Endothelial cell (in vitro differentiated cells): ENCODE measurements at places on chromosomes 2 and 18.

GRCh38 chr2:23545396-23545795, 160.4 kb downstream of the KLHL29 start:
- DNase-seq: no peak

- no peak for DNase-seq
These were observed 44.0 kb downstream of the SGPP2 start for GRCh38 chr2:222468346-222468745.

- no peak for DNase-seq
These were observed 7.1 kb downstream of the NEUROD1 start for GRCh38 chr2:181673173-181673572.

- no peak for DNase-seq
These were observed 472.6 kb downstream of the PARD3B start for GRCh38 chr2:205017912-205018311.

- no peak for DNase-seq
These were observed 724.5 kb downstream of the EPHA4 start for GRCh38 chr2:220847589-220847988.

DNA sequence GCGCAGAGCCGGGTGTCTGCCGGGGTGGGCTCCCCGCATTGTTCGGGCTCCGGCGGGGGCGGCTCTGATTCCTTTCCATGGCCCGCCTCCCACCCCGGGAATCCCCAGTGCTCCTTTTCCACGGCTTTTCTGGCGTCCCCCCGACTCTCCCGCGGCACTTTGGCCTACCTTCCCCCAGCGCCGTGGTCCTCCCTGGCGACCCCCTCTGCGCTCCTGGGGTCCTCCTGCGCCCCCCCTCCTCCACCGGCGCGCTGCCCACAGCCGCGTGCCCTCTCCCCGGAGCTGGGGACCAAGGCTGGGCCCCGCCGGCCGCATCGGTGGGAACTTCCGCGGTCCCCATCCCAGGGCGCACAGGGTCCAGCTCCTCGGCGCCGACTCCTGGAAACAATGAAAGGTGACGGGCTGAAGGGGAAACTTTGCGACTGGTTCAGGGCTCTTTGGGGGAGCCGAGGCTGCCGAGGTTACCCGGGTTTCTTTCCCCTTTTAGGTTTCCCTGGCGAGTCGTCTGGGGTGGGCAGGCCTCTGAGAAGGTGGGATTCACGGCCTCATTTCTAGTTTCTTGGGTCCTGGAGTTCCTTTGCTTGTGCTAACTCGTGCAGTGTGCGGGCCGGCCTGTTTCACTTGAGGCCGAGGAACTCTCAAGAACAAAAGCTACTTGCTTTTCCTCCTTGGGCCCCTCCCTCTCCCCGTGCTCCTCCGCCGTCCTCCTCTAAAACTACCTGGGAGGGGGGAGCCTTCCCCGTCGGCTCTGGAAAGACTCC, 2.2 kb downstream of the TGIF1 start:
- DNase-seq: peak; percentile 41

DNA sequence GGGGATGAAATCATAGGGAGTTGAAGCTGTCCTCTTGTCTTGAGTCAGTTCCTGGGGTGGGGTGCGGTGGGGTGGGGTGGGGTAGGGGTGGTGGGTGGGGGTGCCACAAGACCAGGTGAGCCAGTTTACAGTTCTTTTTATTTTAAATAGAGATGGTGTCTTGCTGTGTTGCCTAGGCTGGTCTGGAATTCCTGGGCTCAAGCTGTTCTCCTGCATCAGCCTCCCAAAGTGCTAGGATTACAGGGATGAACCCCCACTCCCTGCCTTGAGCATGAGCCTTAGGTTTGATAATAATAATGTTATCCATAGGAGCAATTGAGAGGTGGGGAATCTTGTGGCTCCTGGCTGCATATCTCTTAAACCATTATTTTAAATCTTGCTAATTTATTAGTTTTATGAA, 183.1 kb upstream of the ALPP start:
- DNase-seq: no peak

DNA sequence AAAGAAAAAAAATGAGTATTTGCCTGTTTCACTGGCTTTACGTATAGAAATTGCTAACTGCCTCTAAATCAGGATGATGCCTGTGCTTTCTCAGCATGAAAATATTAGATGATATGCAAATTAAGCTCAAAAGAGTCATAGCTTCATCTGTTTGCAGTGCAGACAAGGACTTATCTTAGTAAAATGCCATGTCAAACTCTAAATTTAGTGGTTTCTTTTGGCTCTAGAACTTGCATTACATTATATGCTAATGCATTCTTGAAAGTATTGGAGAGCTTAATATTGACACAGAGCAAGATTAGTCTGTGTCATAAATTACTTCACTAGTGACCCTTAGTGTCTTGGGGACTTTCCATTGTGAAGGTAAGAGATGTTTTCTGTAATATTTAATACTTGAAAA, 1109.1 kb upstream of the NRXN1 start:
- DNase-seq: no peak

DNA sequence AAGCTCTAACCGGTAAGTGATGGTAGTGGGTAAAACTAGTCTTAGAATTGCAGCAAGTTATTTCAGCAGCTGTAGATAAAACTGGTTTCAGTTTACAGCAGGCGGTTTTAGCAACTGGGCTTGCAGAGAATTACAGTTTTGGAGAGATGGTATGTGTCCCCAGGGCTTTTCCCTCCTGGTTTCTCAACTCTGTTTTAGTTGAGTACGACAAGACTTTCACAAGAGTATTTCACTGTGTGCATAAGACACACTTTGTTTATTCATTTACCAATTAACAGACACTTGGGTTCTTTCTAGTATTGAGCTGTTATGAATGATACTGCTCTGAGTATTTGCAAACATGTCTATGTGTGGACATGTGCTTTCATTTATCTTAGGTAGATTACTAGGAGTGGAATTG, 65.6 kb upstream of the RFX8 start:
- no peak for DNase-seq

GRCh38 chr2:69080071-69080470, 67.1 kb downstream of the ANTXR1 start:
- no peak for DNase-seq

DNA sequence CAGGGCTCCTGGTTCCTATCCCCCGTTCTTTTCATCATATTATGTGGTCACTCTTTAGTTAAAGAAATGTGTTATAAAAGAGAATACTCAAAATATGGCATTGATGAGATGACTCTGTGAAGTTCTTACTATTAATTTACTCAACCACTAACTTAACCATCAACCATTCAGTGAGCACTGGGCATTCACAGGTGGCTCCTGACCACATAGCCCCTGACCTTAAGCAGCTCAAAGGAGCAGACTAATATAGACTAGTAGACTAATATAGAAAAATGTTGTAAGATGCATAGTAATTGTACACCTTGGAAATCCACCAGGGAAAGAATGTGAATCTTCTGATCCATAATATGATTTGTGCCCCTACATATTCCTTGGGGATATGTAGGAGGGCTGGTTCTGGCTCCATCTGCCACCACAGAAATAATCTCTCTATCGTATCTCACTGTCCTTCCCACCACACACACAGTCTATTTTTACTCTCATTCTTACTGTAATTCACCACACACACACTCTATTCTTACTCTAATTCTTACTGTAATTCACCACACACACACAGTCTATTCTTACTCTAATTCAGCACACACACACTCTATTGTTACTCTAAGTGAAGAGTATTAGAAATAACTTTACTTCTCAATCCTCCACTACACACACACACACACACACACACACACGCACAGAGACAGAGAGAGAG, 188.9 kb upstream of the ITGA4 start:
- DNase-seq: no peak

- no peak for DNase-seq
These were observed 28.9 kb upstream of the BCL2L11 start for GRCh38 chr2:111091811-111092211.

DNA sequence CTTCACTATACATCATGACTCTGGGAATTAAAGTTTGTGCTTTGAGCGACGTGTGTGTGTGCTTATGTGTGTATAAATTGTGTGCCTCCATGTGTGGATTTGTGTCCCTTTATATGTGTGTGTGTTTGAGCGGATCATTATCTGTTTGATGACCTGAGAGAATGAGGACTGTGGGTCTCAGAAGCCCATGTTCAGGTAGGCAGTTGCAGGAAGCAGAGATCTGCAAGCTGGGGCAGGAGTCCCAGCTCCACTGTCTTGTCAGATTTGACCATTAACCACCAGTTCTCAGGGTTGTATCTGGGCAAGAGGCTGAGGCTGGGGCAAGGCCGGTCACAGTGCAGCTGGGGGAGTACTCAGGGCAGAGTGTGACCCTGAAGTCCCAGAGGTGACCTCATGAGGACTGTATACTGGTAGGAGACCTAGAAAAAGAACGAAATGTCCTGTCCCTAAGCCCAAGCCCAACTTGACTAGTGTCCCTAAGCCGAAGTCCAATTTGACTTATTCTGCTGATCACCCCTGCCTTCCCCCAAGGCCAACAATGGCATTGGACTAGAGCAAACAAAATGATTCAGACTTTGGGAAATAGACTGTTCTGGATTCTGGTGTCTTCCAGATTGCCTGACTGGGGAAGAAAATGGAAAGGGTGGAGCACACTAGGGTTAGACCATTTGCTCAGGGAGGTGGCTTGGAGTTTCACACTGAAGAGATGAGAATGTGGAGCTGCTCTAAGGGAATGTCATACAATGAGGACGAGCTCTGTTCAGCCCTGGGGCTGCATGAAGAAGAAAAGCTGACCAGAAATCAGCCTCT, 28.1 kb downstream of the RHOB start:
- no peak for DNase-seq

DNA sequence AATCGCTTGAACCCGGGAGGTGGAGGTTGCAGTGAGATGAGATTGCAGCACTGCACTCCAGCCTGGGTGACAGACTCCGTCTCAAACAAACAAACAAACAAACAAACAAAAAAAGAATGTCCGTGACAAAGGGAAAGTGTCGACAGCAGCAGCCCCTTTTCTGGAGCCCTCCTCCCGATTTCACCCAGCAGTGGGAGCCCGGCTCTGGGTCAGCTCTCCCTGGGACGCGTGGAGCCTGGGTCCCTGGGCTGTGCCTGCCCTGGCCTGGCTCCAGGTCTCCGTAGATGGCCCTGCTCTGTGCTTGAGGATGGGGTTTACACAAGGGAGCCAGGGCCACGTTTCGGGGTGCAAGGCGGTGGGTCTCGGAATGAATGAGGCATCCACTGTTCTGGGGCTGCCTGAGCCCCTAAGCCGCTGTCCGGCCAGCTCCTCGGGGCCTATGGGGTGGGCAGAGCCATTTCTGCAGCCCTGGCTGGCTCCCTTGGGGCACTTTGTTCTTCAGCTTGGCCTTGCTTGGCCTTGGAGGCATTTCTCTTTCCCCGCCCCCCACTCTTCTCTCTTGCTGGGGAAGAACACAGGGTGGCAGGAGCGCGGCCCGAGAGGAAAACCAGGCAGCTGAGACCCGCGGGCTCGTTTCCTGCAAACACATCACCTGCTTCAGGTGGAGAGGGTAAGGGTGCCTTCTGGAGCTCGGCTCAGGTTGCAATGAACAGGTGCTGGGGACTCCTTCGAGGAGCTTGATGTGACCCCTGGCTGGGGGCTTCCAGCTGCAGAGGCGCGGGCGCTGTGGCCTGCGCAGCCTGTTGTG, 29.1 kb downstream of the RTP5 start:
- no peak for DNase-seq

DNA sequence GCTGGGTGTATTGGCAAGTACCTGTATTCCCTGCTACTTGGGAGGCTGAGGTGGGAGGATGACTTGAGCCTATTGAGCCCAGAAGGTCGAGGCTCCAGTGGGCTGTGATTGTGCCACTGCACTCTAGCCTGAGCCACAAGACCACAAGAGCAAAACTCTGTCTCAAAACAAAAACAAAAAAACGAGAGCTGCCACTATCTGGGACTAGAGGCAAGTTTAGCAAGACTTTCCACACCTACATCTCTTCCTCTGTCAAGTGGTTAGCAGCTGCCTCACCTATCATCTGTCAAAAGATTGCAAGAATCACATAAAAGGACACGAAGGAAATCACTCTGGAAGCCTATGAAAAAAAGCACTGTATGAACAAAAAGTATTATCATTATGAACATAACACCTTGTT, 55.2 kb upstream of the RIOK3 start:
- DNase-seq: no peak

DNA sequence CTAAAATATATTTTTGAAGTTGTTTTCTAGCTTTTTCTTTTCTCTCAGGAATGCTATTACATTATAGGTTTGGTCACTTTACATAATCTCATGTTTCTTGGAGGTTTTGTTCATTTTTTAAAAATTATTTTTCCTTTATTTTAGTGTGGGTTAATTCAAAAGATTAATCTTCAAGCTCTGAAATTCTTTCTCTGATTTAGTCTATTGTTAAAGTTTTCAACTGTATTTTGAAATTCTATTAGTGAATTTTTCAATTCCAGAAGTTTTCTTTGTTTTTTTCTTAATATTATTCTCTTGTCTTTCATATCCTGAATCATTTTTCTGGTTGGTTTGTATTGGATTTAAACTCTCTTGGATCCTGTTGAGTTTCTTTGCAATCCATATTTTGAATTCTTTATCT, 80.4 kb downstream of the MSTN start:
- DNase-seq: no peak

DNA sequence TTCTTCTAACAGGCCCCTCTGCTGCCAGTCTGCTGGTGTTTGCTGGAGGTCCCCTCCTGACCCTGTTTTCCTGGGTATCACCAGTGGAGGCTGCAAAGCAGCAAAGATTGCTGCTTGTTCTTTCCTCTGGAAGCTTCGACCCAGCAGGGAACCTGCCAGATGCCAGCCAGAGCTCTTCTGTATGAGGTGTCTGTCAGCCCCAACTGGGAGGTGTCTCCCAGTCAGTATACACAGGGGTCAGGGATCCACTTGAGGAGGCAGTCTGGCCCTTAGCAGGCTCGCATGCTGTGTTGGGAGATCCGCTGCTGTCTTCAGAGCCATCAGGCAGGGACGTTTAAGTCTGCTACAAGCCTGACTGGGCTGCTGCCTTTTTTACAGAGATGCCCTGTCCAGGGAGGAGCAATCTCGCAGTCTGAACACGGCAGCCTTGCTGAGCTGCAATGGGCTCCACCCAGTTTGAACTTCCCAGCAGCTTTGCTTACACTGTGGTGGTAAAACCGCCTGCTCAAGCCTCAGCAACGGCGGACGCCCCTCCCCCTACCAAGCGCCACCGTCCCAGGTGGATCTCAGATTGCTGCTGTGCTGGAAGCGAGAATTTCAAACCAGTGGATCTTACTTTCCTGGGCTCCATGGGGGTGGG, 29.9 kb downstream of the CHCHD5 start:
- no peak for DNase-seq

GRCh38 chr2:209095432-209095831, 328.4 kb upstream of the MAP2 start:
- DNase-seq: no peak

DNA sequence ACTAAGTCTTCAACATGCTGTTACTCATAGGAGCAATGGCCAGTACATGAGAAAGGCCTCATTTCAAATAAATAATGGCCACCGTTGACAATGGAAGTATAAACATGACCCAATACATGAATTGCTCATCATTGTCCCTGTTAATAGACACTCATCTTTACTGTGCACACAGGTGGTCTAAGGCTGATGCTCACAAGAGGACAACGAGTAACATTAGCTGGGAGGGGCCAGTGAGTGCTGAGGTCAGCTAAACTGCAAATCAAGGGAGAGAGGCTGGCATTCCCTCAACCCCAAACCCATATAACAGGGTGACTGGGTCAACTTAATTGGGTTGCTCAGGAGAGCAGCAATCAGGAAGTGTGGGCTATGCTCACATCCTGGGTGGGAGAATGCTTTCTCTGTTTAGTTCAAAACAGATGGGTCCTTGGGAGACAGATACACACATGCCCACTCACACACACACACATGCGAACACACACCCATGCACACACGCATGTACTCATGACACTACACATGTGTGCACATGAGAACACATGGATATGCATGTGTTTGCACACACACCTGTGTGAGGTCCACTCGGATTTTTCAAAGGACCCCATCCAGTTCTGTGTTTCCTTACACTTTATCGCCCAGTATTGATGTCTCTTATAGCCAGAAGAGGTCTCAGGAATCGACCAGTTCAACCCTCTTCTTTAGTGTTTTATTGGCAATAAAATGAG, 172.0 kb downstream of the INHBB start:
- DNase-seq: no peak
